ENCODE measurements at places on chromosomes 12 and 14.

- peak; percentile 63 for DNase-seq
These were observed 231.2 kb downstream of the C12orf75 start for GRCh38 chr12:105561546-105562198.

- DNase-seq, result no peak
These were observed 10.6 kb downstream of the FAR2 start for GRCh38 chr12:29159661-29160060.

GRCh38 chr14:98070536-98070935 is 1201.5 kb downstream of the BCL11B start:
- DNase-seq, result no peak

GRCh38 chr14:70972107-70972976 is 65.1 kb downstream of the PCNX1 start:
- peak; percentile 65 for DNase-seq

- DNase-seq, result no peak
These were observed 150.6 kb downstream of the BCAT1 start for GRCh38 chr12:24798335-24798734.

DNA sequence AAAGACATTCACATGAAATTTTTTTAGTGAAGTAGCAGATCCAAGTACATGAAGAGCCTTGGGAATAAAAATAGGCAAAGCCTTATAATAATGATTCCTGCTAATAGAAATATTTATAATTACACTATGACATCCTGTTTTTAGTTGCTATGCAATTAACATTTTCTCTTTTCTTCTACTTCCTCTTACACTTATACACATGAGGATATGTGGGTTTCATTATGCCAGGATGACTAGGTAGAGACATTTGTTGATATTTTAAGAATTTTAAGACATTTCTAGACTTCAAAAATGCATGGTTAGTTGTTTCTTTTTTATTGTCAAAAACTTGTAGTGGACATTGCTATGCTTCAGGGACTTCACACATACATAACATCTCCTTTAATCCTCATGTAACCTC is 326.8 kb downstream of the SYT1 start:
- DNase-seq, result no peak

- DNase-seq, result no peak
These were observed 94.5 kb downstream of the MYRFL start for GRCh38 chr12:69919495-69919894.

- DNase-seq, result no peak
These were observed 224.3 kb downstream of the SLC41A2 start for GRCh38 chr12:104733717-104734175.

DNA sequence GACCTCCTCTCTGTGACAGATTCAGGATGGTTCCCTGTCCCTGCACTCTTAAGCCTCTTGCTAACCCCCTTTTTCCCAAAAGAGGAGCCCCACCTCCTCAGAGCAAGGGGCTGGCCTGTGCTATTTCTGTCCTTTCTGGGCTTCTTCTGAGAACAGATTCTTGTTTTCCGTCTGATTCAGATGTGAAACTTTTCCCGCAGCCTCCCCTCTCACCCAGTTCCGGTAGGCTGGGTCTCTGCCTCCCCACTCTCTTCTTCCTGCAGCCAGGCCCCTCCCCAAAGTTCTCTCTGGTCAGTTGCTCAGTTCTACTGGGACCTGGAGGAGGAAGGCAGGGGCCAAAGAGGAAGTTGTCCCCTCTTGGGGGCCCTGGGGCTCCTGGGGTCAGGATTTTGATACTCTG is 11.8 kb downstream of the PDE1B start:
- no peak for DNase-seq

- DNase-seq, result no peak
These were observed 321.1 kb downstream of the NOVA1 start for GRCh38 chr14:26276757-26277156.

DNA sequence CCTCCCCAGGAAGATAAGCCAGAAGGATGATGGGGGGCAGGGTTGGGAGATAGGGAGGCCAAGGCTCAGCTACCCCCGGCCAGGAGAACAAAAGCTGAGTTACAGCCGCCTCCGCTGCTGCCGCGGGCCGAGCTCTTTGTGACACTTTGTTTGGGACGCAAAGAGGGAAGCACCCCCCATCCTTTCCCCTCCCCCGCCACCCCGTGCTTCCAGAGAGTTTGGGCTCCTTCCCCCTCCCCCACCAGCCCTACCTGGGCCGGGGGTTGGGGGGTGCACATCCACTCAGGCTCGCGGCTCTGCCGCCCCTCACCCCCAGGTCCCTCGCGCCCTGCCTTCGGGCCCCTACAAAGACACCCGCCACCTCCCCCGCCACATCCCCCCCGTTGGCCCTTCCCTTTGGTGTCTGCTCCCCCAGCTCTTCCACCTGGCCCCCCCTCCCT is 799 bp downstream of the ZNF219 start:
- no peak for DNase-seq

DNA sequence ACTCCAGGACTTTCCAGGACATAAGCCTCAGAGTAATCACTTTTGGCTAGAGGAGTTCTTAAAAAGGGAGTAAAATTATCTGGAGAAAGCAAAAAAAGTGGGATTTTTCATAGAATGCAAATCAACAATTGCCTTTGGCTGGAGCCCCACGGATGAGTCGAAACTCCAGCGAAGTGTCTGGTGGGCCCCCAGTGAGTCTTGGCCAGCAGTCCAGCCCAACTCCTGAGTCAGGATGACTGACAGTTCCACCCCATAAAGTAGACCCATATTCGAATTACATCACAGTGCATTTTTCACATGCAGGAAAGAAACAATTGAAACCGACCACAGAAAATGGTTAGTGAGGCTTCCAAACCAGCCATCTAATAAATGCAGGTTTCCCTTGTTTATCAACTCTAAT is 265.7 kb downstream of the BCL11B start:
- DNase-seq, result peak; percentile 35

- no peak for DNase-seq
These were observed 100.5 kb downstream of the EEA1 start for GRCh38 chr12:92828565-92828964.

DNA sequence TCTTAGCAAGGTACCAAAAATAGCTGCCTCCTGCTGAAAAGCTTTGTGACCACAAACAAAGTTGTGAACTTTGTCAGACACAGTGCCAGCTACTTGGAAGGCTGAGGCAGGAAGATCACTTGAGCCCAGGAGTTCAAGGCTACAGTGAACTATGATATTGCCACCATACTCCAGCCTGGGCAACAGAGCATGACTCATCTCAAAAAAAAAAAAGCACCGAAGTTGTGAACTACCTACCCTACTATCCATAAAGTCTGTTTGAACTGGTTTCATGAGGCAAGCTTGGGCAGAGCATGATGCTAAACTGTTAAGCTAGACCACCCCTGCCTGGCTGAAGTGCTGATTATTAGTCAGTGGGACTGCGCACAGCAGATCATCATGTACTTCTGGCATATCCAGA is 75.5 kb downstream of the RAD52 start:
- no peak for DNase-seq

- DNase-seq, result no peak
These were observed 3.4 kb upstream of the LRP6 start for GRCh38 chr12:12270226-12270625.

- peak; percentile 76 for DNase-seq
These were observed 567.4 kb downstream of the MED13L start for GRCh38 chr12:115710104-115710564.

DNA sequence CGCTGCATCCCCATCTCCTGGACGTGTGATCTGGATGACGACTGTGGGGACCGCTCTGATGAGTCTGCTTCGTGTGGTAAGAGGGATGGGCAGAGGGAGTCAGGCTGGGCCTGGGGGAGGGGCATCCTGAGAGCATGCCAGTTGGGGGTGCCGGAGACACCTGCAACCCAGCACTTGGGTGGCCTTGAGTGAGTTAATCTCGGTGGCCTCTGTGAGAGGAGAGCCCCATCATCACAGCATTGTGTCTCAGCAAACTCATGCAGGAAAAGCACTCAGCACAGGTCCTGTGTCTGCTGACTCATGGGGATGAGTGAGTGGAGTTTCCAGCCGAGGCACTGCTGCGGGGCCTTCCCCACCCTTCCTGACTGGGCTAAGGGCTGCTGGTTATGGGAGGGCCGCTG is 19.6 kb upstream of the LRP1-AS start:
- peak; percentile 79 for DNase-seq

GRCh38 chr14:41609704-41610183 is 3.1 kb downstream of the LRFN5 start:
- no peak for DNase-seq

DNA sequence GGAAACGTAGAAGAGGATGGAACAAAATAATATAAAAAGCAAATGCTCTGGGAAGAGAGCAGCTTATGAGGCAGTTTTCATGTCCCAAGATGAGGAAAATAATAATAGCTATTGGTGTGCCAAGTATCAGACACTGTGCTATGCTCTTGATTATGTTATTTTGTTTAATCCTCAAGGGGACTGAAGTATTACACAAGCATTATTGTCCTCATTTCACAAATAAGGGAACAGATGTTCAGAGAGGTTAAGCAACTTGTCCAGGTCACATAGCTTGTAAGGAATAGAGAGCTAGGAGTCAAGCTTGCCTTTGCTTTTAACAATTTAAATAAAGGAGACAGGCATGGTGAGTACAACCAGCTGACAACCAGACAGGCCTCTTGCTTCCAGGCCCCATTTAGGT is 26.9 kb upstream of the LTBP2 start:
- no peak for DNase-seq

- peak; percentile 46 for DNase-seq
These were observed 184.4 kb upstream of the SLC38A2 start for GRCh38 chr12:46556819-46557524.

DNA sequence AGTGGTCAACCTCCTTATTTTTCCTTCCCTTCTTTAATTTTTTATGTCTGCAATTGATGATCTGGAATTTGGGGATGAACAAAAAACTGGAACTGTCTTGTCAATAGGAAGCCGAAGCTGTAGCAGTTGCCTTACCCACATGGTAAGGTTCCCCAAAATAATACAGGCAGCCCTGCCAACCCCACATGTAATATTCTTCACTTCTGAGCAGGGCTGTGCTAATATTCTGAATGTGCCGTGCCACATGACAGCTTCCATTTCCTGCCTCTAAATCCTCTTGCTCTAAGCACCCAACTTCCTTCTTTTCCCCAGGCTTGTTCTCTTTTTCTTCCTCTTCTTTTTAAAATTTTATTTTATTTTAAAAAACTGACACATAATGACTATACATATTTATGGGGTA is 39.6 kb downstream of the GPATCH2L start:
- DNase-seq, result no peak

DNA sequence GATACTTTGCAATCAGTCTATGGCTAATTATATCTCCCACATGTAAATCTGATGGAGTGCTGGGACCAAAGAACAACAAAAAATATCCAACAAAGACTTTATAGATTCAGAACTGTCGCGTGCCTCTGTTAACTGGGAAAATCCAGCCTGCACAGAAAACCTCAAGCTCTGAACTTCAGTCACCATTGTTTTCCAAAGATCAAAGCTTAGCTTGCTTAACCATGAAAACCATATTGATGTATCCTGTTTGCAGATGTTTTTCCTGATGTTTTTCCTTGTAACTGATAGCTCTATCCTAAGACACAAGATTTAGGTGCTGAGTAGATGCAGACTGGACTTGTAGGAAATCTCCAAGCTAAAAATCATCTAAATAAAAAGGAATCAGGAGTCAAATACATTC is 163.7 kb downstream of the GXYLT1 start:
- no peak for DNase-seq

DNA sequence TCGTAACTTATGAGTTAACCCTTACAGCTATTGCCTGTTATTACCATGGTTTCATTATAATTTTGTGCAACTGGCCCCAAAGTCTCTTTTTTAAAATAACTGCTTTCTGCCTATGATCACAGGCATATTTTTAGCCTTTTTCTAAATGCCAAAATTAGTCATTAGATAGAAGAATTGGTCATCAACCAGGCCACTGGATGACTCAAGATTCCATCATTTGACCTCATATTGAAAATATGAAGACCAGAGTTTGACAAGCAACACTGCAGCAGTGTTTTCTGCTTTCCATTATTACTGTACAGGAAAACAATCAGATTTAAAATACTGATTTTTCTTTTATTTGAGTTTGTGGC is 54.7 kb upstream of the OTOGL start:
- peak; percentile 87 for DNase-seq

GRCh38 chr14:54955143-54955542 is 52.5 kb upstream of the GCH1 start:
- DNase-seq, result no peak

DNA sequence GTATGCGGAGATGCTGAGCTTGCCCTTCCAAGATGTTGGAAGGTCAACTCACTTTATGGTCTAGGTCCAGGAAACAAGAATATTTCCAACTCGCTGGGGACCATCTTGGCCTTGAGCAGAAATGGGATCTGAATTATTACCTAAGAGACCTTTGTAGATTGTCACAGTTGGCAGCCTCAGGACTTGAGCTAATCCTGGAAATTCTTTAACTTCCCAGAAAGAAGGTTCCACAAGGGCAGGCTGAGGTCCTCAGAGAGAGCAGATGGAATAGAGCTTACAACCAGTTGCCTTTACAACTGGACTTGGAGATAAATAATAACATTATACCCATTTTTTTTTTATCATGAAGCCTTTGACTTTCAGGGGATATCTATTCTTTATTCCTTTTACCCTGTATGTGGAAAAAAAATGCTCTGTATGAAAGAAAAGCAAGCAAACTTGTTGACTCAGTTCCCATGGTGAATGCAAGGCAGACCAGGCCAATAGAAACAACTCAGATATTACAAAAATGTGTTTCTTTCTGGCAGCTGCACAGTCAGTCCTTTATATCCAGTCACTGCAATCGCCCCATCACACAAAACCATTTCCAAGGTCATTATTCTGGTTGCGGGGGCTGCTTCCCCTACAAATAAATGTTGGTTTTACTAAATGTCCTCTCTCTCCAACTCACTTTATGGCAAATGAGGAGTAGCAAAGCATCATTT is 401.4 kb downstream of the ZFP36L1 start:
- DNase-seq, result peak; percentile 58

GRCh38 chr14:63030113-63030512 is 15.1 kb downstream of the KCNH5 start:
- no peak for DNase-seq

DNA sequence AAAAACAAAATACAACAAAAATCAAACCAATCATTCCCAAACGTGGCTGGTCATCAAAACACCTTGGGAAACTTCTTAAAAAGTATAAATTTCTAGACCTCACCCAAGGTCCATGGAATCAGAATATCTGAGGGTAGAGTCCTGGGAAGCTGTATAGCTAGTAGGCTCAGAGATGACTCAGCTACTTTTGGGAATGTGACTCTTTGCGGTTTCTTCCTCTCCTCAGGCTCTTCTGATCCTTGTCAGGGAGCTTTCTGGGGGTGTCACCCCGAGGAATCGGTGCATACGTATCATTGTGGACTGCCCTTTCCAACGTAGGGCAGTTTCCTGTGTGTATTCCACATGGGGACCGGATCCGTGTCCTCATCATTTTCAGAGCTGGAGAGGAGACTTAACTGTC is 14.8 kb downstream of the JDP2 start:
- DNase-seq, result peak; percentile 69

DNA sequence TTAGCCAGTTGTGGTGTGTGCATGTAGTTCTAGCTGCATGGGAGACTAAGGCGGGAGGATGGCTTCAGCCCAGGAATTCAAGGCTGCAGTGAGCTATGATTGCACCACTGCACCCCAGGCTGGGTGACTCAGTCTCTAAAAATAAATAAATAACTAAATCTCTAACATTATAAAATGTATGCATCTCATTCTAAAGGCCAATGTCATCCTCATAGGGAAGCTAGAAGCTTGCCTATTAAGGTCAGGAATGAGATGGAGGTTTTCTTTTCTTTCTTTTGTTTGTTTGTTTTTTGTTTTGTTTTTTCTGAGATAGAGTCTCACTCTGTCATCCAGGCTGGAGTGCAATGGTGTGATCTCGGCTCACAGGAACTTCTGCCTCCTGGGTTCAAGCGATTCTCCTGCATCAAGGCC is 48.8 kb upstream of the PAPLN start:
- DNase-seq, result peak; percentile 10

Measured in AG08395 (cell line).